ENCODE measurements at places on chromosomes 6 and 20.

DNA sequence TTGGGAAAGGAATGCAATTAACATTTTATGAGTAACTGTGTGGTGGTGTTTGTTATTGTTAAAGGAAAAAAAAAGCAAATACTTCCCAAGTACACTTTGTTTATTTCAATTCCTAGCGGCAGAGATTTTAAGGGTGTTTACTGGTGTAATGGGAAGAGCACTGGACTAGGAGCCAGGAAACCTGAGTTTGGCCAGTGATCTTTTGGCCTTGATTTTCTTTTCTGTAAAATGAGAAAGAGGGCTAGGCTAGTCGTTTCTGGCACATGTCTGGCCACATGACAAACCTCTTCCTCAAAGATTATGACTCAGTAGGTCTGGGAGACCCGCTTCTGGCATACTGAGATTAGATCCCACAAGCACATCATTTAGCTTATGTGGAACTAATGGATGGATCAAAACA is 428.1 kb upstream of the NOX3 start:
- no peak for DNase-seq

DNA sequence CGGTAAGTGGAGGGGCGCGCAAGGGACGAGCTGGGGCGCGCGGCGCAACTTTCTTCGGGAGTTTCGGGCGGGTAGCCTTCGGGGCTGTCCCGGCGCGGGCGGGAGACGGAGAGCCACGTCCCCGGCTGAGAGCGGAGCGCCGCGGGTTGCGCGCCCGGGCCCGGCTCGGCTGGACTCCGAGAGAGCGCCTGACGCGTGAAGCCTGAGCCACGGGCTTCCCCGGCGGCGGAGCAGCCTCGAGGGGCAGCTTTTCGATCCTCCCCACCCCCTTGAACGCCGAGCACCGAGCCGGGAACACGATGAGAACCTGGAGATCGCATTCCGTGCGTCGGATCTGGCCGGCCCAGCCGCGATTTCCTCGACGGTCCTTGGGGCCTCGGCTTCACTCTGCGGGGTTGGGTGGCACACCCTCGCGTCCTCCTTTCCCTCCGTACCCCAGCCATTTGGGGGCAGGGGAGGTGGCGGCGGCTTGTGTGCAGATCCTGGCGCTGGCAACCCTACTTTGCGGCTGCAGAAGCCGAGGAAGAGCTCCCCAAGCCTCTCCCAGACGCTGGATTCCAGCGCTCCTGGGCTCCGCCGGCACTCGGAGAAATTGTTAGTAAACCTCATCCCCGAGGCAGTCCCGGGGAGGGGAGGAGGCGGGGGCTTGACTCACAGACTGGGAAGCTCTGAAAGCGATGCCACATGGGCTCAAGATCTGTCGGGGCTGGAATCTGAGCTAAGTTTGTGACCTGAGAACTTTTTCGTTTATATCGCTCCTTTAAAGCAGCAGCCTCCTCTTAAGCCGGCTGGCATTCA is 572 bp downstream of the DSE start:
- peak; percentile 28 for DNase-seq

DNA sequence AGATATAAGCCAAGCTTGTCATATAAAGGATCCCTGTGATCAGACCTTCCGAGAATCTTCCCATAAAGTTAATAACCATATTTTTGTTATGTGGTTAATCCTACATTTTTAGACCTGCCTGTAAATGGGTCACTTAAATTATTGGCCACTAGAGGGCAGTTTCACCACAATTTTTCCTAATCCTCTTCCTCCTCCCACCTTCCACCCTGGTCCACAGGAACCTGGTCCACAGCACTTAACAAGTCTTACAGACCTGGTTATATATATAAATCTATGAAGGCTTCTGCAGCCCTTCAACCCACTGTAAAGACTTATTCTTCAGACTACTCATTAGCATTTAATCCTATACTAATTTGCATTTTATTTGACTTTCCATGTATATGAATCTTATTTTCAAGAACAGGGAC is 28.3 kb downstream of the MRS2 start:
- peak; percentile 23 for DNase-seq

- DNase-seq = no peak
Observed at GRCh38 chr20:51418137-51418529, 124.4 kb downstream of the NFATC2 start.

- no peak for DNase-seq
Observed at GRCh38 chr20:35956616-35957015, 2.3 kb upstream of the SCAND1 start.

DNA sequence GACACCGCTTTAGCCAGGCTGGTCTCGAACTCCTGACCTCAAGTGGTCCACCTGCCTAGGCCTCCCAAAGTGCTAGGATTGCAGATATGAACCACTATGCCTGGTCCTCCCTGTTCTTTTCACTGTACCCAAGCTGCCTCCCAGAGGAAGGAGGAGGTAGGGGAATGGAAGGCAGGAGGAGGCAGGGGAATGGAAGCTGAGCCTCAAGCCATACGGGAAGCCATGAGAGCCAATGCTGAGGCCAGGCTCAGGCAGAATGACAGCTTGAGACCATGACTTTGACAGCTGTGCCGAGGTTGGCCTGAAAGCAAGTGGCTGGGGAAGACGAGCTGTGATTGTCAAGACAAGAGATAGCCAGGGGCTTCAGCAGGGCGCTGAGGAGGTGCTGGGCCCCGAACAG is 13.6 kb upstream of the ZNF335 start:
- DNase-seq = no peak

- no peak for DNase-seq
Observed at GRCh38 chr6:147000545-147001488, 203.4 kb upstream of the STXBP5 start.

DNA sequence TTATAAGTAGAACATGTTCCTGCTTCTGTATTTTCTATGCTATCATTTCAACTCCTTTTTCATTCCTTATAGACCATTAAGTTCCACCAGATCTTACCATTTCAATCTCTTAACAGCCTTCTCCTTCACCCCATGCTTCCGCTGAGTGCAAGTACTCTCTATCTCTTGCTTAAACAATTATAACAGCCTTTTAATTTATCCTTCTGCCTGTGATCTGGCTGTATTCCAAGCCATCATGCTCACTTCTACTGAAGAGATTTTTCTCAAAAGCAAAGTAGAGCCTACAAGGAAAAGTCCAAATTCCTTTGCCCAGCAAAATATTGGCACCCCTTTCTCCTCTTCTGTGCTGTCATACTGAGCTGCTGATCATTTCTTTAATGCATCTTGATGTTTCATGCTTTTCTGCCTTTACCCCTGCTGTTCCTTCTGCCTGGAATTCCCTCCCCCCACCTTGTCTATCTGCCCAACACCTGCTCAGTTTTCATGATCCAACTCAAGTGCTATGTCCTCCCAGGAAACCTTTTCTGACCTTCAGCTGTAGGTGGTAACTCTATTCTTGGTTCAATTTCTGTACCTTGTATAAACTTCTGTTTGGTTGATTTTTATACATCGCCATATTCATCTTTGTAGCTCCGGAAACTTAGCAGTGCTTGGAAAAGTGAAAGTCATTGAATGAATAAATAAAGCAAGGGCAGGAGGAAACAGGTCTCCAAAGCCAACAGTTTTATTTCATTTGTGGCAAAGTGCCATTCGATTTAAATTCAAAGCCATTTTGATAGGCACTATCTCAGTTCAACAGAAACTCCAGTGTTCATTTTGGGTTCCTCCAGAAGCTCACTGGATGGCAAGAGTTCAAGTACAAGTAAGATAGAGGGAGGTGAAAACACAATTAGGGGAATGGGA is 10.5 kb upstream of the BMP2 start:
- peak; percentile 22 for DNase-seq

DNA sequence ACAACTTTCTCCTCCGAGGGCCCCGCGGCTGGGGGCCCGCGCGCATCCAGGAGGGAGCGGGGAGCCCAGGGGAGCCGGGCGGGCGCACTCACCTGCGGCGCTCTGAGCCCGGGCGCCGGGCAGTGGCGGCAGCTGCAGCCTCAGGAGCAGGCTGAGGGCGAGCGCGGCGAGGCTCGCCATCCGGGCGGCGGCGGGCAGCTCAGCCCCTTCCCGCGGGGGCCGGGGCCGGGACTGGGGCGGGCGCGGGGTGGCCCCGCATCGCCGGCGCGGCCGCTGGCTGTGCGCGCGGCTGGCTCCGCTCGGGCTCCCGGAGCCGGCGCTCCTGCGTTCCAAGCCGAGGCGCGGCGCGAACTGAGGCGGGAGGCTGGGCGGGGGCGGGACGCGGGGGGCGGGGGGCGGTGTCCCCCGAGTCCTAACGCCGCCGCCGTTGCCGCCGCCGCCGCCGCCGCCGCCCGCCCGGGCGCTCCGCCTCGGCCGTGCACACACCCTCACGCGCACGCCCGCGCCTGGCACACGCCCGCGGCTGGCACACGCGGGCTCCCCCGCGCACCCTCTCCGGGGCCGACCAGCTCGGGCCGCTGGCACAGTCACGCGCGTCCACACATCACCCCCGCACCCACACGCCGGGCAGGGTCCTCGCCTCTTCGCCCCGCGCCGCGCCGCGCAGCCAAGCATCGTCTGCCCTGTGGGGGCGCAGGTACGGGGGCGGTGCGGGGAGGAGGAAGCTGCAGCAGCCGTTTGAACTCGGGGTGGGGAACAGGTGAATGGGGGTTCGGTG is at the start of gene PTPRT:
Gene PTPRT (minus strand): TSS at position 353 of the 778 bp plus-strand sequence. CDS start 173 bp downstream, at position 180.
- peak; percentile 10 for DNase-seq

- DNase-seq = no peak
Observed at GRCh38 chr6:134289204-134289575, 28.7 kb downstream of the SGK1 start.

GRCh38 chr6:15989397-15989796 is 139.5 kb upstream of the MYLIP start:
- no peak for DNase-seq

- DNase-seq = peak; percentile 12
Observed at GRCh38 chr20:41956338-41957074, 338.3 kb upstream of the CHD6 start.

- DNase-seq = no peak
Observed at GRCh38 chr6:46191961-46192360, 21.2 kb upstream of the ENPP5 start.

- no peak for DNase-seq
Observed at GRCh38 chr6:27495386-27496135, 22.7 kb upstream of the ZNF184 start.

GRCh38 chr20:57291003-57291402 is 24.6 kb upstream of the BMP7 start:
- no peak for DNase-seq

DNA sequence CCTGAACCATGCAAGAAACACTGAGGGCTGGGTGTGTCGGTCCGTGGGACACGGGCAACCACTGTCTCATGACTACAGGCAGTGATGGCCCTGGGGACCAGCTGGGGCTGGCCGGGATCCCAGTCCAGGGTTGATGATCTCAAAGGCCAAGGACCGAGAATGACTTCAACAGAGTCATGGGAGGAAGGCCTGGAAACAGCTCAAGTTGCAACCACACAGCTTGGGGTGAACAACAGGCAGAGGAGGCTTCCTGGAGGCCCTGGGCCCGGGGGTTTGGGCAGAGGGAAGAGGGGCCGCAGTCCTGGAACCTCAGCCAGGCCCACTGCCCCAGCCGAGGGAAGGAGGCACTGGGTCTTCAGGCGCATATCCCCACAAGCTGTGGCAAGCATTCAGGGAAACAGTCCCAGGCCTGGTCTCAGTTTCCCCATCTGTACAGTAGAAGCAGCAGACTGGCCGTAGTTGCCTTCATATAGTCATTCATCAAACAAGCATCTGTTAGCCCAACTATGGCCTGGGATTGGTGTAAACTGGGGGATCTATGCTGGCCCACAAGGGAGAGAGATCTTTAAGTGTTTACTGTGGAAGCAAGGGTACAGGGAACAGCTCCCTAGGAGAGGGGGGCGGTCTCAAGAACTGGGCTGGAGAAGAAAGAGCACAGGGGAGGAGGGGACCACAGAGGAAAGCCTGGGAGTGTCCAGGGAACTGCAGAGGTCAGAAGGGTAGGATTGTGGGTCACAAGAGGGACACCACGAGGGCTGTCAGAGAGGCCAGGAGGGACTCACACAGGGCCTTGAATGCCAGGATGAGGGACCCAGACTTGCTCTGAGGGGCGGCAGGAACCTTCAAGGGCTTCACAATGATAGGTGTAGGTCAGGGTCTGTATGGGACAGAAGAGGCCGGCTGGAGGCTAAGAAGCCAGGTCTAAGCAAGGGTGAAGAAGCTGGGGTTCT is 2.1 kb downstream of the MYL9 start:
- no peak for DNase-seq

GRCh38 chr6:14758421-14759081 is 487.3 kb upstream of the JARID2 start:
- DNase-seq = peak; percentile 79

DNA sequence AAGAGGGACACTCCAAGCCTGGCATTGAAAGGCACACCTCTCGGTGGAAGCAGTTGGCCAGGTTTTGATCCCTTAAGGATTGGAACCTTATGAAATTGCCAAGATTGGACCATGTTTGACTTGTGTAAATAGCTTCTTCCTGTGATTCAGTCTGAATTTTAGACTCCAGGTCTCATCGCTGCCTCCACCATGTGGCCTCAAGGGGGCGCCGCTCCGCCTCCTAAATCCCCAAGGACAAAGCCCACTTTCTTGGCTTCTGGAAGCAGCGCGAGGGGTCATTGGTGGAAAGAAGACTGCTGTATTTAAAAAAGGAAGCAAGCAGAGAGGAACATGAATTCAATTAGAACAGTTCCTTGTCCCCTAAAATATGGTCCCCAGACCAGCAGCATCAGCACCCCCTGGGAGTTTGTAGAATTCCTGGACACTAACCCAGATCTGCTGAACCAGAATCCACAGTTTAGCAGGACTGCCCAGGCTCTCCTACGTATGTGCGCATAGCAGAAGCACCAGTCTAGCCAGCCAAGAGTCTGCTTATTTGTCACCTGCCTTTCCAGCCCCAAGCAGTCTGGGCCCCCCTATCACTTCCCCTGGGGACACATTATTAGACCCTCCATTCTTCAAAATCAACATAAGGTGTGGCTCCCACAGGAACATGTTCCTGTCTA is 108.5 kb downstream of the LY86 start:
- peak; percentile 22 for DNase-seq

- no peak for DNase-seq
Observed at GRCh38 chr6:154800338-154800737, 67.1 kb downstream of the SCAF8 start.

- no peak for DNase-seq
Observed at GRCh38 chr20:50794181-50794845, 548 bp upstream of the BCAS4 start.

GRCh38 chr6:160455541-160456213 is 107.5 kb downstream of the SLC22A3 start:
- peak; percentile 67 for DNase-seq

DNA sequence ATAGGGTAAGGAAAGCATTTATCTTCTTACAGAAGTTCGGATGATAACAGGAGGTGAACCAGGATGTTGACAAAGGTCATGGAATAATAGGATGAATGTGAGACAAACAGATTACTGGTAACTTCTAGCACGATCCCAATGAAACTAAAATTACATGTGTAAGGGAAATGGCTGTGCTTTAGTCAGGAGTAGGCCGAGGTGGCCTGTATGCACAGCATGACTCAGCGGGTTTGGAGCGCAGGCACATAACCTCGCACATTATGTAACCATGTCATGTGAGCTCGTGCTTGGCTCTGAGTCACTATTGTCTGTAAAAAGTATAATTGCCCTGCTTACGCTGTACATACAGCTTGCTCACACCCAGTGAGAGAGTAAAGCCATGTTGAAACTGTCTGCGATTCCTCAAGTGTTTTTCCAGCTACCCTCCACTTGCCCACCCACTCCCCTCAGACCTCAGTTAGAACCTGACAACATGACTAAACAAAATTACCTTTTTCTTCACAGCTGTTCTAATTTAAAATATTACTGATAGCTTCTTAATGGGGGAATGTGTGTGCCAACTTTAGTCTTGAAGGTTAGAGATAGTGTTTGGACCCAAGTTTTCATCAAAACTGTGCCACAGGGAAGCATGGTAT is 8.2 kb downstream of the CYB5R4 start:
- no peak for DNase-seq

Measured in NCI-H1105 (cell line).